Epithelial cell of proximal tubule (primary cell): ENCODE measurements at places on chromosomes 2 and 18.

GRCh38 chr2:236078297-236079255 lies 89.6 kb downstream of the GBX2 start:
- DNase-seq, result no peak

DNA sequence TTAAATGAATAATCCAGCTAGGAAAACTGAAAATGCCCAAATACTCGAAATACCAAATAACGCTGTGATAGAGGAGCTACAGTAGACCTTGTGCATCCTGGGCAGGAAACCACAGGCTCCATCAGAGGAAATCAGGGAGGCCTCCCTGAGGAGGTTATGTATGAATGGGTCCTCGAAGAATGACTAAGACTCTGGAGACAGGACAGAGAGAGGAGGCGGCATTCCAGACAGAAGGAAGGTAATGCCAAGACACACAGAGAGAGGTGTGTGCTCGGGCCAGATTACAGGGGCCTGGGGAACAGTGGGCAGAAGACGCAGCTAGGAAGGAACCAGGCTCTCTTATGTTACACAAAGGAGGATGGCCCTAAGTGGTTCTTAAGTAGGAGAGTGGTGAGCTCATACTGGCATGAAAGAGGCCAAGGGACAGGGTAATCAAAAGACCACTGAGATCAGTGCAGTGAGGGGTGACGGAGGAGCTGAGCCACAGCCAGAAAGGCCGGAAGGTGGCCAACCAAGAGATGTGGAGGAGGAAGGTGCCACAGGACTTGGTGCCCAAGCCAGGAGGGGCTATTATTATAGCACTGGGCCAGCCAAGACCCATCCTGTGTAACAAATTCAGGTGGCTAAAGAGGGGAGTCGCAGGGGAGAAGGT lies 9.9 kb downstream of the ST3GAL5 start:
- no peak for DNase-seq

- no peak for DNase-seq
These were observed 58.0 kb downstream of the TMEM163 start for GRCh38 chr2:134660626-134661402.

GRCh38 chr2:224751996-224752698 lies 36.0 kb upstream of the CCDC195 start:
- DNase-seq, result no peak

- no peak for DNase-seq
These were observed 757.5 kb downstream of the DPP10 start for GRCh38 chr2:115199966-115200365.

GRCh38 chr2:168237741-168238140 lies 9.7 kb downstream of the STK39 start:
- DNase-seq, result no peak

DNA sequence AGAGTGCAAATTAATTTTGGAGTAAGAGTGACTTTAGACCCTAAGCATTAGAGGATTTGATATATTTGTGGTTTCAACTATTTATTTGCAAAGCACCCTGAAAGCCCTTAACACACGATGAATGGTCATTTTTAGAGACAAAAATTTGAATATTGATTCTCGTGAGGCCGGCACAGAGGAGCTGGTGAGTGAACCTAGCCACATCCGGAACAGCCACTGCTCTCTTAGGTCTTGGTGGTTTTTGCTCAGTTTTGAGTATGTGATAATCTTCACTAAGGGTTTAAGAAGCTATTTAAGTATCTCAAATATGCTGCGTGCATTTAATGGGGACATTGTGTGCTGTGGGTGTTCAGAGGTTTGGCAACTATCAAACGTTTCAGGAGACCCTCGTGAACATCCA lies 204.8 kb downstream of the TSN start:
- DNase-seq, result no peak

DNA sequence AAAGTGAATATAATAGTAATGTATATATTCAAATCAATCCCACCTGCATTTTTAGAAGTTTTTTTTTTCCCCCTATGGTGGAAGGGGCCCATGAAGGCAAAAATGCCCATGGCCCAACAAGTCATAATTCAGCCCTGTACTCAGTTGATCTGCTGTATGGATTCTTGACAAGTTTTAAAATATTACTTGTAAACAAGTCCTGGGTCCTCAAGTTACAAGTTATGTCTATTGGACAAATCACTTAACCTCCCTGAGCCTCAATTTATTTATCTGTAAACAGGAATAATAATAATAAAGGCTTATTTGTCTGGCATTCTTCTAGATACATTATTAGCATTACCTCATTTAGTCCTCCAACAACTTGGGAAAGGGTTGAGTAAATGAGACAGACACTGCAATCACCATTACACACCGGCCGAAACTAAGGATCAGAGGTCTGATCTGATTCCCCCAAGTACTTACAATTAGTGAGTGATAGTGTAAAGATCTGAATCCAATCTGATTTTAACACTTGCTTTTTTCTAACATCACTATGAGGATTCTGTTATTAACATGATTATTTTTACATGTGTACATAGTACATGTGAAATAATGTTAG lies 66.1 kb downstream of the PDE1A start:
- DNase-seq, result no peak

DNA sequence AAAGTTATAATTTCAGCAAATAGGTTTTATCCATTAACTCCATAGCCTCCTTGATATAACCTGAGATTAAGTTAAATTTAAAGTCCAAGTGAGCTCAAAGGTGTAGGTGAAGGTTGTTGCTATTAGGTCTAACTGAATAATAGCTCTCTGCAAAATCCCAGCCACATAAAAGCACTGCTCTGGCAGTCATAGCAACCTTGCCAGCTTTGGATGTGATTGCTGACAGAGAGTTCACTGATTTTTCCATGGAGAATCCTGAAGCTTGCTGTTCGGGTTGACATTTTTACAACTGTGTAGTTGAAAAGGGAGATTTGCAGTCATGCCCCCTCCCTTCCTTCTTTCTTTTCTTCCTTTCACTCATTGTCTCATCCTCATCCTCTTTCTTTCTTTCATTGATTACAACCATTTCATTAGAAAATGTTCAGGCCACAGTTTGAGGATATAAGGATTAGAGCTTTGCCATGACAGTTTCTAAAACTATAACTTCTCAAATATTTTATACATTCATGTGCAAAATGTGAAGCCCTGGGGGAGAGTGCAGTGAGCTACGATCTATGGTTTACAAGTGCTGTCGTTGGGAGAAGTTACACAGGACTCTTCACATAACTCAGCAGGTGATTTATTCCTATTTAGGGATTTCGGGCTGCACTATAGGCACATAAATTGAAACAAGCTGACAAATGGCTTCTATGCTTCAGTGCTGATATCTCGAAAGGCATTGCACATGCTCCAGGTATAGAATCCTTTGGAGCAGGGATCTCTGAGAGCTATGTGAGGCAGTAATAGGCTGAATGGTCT lies 193.8 kb downstream of the LRRTM4 start:
- DNase-seq, result no peak

DNA sequence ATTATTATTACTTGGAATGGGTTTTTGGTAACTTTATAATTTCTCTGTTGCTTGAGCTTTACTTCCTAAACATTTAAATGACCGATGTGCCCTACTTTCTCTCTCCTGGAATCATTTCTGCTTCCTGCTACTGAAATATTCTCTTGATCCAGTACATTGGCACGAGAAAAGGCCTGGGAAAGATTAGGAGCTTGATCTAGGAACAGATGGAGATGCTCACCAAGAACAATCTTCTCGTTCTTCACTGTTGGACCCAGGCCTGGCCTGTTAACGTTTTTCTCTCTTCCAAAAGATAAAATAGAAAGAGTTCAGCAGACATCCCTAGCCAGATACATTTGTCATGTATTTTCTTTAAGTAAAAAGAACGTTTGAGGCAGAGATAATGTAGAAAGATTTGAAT lies 1356.8 kb upstream of the CRIM1 start:
- no peak for DNase-seq

GRCh38 chr18:8705961-8706790 lies 820 bp downstream of the MTCL1 start:
- no peak for DNase-seq

DNA sequence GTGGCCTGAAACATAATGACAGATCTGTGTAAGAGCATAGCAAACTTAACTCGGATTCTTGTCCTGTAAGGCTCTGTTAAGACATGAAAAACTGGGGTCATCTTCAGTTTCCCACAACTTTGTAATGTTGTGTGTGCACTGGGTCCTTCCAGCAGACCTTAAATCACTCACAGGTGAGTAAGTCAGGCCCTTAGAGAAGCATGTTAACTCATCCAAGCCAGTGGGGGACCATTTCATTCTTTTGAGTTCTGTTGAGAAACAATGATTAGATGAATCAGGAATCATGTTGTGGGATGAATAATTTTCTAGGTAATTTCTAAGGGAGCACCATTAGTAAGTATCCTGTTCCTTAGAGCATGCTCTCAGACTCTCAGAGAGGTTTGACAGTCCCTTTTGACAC lies 167.1 kb downstream of the ESCO1 start:
- DNase-seq, result peak; percentile 43

DNA sequence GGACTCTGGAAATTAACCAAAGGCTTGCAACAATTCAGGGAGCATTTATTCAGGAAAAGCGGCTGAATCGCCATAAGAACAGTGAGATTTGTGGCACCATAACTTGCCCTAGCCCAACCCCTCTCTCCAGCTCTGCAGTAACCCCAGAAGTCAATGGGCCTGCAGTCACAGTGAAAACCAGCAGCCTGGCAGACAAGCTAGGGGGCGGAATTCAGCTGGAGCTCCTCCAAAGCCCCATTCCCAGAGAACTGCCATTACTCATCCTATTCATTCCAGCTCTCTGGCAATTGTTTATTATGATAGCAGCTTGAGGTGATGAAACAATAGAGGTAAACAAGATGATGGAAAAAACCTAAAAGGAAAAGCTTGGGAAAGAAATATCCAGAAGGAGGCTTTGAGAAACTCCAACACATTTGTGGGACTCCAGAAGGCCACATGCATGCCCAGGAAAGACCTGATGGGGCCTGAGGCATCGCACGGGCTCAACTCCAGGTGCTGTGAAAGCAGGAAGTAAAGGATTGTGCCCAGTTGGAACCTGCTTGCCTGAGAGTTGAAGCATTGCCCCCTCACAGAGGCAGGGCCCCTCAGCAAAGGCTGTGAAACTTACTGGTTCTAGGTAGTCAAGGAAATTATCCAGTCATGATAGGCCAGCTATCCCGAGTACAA lies 126.7 kb downstream of the TWIST2 start:
- DNase-seq, result peak; percentile 30
